T-helper 9 cell (primary cell): ENCODE measurements at places on chromosomes 7 and 10.

- DNase-seq: no peak
These were observed 999.7 kb downstream of the NRG3 start for GRCh38 chr10:82874671-82875070.

DNA sequence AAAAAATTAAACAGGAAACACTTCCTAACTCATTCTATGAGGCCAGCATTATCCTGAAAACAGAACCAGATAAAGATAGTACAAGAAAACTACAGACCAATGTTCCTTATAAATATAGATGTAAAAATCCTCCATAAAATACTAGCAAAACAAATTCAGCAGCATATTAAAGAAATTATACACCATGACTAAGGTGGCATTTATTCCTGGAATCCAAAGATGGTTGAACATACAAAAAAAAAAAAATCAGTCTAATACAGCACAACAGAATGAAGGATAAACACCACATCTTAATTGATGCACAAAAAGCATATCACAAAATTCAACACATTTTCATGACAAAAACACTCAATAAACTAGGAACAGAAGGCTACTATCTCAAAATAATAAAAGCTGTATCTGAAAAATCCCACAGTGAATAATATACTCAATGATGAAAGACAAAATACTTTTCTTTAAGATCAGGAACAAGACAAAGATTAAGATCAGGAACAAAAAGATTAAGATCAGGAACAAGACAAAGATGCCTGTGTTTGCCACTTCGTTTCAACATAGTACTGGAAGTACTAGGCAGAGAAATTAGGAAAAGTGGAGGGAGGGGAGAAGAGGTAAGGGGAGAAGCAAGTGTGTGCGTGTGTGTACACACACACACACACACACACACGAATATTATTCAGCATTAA lies 95.6 kb downstream of the SNX13 start:
- no peak for DNase-seq

DNA sequence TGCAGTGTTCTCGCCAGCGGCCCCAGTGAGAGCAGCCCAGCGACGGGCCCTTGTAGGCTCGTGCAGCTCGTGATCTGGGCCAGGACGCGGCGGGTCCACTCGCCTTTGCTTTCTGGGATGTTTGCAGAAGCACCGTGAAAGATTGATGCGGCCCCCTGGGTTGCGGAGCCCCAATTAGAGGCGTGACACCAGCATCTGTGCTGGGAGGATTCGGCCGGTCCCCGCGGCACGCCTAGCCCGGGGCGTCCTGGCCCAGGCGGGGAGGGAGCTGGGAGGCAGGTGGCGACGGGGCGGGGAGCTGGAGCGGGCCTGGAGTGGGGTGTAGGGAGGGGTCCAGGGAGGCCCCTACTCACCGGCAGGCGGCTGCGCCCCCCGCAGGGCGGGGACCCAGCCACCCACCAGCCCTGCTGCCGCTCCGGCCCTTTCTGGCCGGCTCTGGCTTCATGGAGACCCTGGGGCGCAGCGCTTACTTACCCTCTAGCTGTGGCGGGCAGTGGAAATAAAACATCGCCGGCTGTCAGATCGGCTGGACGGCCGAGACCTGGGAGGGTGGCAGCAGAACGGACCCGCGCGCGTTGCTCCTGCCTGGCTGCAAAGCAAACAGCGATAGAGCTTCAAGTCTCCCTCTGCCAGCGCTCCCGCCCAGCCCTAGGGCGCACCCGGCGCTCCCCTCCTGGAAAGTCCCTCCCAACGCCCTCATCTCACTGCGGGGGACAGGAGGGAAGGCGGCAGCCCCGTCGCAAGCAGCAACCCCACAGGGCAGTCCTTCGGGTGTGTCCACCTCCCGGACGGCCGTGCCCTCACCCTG lies 752 bp downstream of the DRGX start:
- DNase-seq: no peak

GRCh38 chr10:132591166-132591971 lies 53.8 kb downstream of the INPP5A start:
- DNase-seq: no peak

GRCh38 chr10:30819341-30820181 lies 190.0 kb upstream of the LYZL2 start:
- no peak for DNase-seq

DNA sequence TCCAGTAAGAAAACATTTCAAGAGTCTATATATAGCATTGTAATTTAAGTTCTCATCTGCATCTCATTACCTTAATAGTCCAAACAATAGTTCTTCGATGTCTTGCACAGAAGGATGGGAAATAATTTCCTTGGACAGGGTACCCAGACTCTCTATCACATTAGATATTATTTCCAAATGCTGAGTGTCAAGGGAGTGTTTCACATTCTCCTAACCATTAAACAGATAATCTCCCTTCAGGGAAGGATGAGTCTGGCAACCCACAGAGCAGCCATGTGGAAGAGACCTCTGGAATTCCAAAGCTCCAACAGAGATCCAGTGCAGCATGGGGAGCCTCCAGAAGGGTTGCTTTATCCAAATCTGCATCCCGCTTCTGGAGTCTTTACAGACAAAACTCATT lies 89.6 kb downstream of the FZD1 start:
- DNase-seq: no peak

DNA sequence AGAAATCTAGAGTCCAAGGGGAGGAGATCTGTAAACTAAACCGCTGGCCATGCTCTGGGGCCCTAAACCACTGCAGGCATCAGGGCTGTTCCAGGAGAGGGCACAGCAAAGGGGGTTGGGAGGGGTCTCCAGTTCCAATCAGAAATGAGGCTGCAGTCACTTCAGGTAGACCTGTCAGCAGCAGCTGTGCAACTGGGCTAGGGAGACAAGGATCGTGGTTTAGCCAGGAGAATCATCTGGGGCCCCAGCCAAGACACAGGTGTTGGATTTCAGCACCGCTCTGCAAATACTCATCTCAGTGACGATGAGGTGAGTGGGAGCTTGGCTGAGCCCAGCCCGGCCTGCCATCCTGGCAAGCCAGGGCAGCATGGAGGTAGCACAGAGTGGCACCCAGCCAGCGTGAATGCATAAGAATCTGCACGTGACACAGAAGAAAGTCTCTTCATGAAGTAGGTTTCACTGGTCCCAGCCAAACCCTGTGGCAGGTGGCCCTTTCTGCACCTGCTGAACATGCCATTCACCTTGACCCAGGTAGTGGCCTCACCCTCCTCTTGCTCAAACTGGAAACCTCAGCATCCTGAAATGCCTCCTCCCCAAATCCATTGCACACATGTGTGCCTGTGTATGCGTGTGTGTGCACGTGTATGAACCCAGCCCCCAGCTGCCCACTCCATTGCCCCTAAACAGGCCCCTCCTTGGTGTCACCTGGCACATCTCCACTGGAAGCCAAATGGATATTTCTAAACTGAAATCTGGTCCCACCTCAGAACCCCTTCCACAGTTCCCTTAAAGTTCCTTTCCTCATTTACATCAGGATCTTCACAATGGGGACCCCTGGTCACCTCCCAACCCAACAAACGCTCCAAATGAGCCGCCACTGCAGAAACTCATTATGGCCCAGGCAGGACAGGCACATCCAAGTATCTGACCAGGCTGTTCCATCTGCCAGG lies 9.6 kb downstream of the GPRIN2 start:
- no peak for DNase-seq
